ENCODE measurements at places on chromosomes 5 and 9.

GRCh38 chr9:76369583-76369982, 24.6 kb downstream of the RFK start:
- no peak for DNase-seq

GRCh38 chr9:98846081-98846480, 38.6 kb downstream of the GALNT12 start:
- no peak for DNase-seq

DNA sequence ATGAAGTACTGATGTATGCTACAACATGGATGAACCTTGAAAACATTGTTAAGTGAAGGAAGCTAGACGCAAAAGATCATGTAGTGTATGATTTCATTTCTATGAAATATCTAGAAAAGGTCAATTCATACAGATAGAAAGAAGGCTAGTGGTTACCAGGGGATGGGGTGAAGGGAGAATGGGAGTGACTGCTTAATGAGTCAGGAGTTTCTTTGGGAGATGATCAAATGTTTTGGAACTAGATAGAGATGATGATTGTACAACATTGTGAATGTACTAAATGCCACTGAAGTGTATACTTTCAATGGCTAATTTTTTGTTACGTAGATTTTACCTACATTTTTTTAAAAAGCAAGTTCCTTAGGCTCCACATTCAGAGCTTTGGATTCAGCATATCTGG, 14.9 kb upstream of the DELE1 start:
- no peak for DNase-seq

DNA sequence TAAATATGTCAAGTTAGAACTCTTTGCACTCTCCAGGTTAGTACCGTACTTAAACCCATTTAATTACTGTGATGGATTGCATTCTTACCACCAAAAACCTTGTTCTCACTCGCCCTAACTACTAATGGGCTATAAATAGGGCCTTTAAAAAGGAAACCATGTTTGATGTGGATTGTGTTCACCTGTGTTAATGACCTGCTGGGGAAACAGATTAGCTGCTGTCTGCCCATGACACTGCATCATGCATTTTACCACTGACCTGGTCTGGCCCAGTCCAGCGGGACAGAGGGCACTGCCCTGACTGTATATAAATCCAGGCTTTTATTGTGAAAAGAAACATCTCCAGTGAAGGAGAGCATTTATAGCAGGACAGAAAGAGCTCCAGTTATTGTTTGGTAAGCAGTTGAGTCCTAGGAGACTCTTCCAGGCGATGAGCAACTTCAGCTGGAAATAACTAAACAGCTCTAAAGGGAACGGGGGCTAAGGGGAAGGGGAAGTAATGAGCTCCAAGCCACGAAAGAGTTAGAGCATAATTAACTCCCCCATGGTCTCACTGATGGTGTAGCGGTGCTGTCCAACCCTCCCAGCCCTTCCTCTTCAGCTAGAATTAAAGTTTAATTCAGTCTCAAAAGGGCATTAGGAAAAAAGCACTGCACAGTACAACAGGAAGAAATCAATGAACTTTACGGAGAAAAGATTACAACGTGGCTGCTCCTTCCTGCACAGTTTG, 303.1 kb downstream of the ENC1 start:
- DNase-seq, result no peak

- DNase-seq, result no peak
Measured at GRCh38 chr9:129403779-129404620, 216.9 kb downstream of the C9orf50 start.

DNA sequence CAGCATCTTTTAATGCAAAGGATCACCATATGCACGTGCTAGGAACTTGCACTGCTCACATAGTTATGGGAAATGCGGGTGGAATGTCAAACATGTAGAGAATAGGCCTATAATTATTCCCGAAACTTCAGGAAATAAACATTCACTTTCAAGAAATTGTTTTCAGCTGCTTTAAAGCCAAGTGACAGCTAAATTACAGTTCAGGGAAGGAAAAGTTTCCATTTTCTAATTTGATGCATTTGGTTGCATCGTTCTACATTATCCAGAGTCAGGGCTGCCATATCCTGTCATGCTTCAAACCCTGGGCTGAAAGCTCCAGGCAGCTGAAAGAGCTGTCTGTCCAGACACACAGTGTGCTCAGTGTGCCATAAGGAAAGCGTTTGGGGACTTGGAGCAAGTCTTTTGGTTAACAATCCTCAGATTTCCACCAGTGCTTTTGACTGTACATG, 518.1 kb downstream of the CSNK1G3 start:
- DNase-seq, result no peak

DNA sequence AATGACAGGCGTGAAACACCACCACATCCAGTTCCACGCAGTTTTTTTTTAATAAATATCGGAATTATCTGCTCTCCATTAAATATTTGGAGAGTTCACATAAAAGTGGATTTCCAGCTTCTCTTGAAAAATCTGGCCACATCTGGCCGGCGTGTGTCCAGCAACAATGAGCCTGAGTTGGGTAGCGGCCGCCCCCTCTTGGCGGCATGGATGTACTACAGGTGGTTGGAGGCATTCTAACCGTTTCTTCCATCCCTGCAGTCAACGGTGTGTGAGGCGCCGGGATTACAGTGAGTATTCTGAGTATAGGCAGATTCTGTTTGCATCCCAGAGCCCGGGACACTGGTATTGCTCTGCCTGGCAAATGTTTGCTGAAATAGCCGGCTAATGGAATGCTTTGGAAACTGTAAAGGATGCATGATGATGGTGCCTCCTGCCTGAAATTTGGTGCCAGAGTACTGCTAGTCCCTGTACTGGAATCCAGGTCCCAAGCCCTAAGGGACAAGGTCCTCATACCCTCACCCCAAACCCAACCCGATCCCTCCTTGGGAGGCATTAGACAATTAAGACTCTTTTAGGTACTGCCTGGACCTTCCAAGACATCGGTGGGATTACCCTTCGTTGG, 13.6 kb upstream of the GM2A start:
- DNase-seq, result peak; percentile 36

GRCh38 chr5:176155922-176156359, 82.3 kb upstream of the SIMC1 start:
- no peak for DNase-seq

GRCh38 chr9:101486693-101487442, 46.8 kb upstream of the RNF20 start:
- no peak for DNase-seq

DNA sequence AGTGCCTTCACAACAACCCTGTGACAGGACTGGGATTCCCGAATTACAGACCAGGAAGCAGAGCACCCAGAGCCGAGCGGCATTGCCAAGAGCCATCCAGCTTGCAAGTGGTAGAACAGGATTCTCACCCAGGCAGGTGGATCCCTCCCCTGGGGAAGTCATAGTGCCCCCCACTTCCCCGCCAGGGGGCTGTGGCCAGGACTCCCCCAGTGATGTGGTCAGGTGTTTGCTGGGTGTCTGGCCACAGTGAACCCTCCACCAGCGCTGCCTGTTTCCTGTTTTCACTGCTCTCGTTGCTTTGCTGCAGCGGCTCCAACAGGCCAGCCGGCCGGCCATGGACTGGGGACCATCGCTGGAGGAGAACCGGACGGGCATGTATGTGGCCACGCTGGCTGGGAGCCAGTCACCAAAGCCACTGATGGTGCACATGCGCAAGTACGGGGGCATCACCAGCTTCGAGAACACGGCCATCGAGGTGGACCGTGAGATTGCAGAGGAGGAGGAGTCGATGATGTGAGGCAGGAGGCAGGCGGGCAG, 19.3 kb downstream of the SLC6A7 start:
- no peak for DNase-seq

GRCh38 chr9:123997665-123998277, 13.8 kb upstream of the LHX2 start:
- no peak for DNase-seq

DNA sequence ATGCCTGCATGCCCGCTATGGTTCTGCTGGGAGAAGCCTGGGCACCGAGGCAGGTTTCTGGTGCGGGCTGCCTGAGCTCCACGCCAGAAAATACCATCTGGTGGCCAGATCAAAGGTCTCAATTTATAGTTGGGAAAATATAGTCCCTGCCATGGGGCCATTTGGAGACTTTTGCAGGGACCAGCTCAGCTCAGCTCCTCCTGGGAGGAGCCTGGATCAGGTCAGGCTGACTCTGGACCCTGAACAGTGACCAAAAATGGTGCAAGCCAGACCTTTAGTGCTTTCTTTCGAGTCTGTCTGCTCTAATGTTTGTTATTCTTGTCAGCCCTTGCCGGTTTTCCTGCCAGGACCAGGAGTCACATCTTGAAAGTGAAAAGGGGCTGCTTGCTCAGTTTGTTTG, 31.8 kb downstream of the HMCN2 start:
- no peak for DNase-seq

GRCh38 chr5:14153932-14154731, 11.0 kb downstream of the TRIO start:
- DNase-seq, result no peak

DNA sequence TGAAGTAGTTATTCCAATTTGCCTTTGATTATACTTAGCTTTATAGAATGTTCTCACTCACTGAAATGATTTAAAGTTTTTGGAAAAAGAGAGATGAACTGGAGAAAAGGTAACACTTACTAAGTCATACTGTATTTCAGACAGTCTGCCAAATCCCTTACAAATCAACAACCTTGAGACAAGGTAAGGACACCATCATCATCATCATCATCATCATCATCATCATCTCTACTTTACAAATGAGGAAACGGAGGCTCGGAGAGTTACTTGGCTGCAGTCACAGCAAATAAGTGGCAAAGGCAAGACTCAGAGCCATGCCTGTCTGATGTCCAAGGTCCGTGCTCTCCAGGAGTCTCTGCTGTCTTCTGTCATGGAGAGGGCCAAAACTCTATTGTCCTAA, 9.4 kb downstream of the GDA start:
- DNase-seq, result no peak

DNA sequence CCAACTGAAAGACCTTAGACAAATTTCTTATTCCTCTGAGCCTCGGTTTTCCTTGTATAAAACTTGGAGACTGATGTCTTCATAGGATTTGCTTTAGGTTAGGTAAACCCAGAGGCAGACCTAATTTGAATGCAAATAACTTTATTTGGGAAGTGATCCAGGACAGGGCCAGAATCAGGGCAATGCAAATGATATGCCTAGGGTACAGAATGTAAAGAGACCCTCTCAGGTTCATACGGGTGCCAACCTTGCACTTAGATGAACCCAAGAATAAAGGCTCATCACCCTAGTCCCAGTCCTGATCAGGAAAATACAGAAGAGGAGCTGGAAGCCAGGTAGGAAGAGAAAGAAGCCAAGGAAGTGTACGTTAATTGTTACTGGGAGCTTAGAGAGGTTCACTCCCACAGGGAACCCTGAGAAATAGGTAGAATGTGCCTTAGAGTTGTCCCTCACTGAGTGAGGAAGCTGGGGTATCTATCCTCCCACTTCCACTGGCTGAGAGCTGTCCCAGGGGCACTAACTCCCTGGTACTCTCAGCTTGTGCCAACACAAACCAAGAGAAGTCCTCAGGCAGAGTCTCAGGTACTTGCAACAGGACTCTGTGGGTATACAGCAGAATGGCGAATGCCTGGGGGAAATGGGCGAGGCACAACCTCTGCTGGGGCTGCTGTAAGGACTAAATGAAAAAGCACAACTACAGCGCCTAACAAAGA, 3.1 kb upstream of the HK3 start:
- no peak for DNase-seq
